Stimulated activated CD4-positive, alpha-beta T cell treated with anti-CD3 and anti-CD28 coated beads, Interleukin-15, amount 100 ng/mL, for 24 hours (primary cell): ENCODE measurements at places on chromosomes 5 and 9.

DNA sequence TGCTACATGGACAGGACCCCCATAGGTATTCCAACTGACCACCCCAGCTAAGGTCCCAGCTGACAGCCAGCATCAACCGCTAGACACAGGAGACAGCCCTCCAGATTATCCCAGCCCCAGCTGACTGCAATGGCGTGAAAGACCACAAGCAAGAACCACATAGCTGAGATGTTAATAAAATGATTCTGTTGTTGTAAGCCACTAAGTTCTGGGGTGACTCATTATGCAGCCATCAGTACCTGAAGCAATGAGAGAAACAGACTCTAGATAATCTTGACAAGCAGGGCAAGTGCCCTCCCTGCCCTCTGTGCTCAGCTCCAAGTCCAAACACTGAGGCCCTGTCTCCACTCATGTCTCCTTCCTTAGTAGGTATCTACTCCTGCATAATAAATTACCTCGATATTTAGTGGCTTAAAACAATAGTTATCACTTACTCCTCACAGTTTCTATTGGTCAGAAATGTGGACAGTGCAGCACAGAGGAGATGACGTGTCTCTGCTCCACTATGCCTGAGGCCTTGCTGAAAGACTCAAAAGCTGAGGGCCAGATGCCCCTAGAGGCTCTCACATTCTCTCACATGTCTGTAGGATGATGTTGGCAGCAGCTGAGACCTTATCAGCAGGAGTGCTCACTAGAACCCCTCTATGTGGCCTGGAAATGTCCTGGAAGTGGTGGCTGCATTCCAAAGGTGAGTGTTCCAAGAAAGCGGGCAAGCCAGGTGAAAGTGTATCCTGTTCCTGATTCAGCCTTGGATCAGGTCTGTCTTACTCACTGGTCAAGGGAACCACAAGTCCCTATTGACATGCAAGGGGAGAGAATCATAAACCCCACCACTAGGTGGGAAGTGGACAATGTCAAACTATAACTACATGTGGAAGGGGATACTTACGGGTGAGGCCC lies 2.5 kb downstream of the MGAT1 start:
- DNase-seq = no peak

DNA sequence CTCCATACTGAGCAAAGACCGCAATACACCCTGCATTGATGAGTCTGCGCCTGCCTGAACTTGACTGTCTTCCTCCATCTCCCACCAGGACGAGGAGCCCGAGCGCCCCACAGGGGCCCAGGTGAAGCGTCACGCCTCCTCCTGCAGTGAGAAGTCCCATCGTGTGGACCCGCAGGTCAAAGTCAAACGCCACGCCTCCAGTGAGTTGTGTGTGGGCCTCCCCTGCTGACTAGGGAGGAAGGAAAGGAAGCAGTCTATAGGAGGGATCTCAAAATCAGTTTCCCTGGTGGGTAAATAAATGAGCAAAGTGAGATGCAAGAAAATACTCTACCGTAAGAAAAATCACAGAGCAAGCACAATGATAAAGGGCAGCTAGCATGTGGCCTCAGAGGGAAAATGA lies 22.8 kb upstream of the GRPEL2 start:
- DNase-seq = no peak

DNA sequence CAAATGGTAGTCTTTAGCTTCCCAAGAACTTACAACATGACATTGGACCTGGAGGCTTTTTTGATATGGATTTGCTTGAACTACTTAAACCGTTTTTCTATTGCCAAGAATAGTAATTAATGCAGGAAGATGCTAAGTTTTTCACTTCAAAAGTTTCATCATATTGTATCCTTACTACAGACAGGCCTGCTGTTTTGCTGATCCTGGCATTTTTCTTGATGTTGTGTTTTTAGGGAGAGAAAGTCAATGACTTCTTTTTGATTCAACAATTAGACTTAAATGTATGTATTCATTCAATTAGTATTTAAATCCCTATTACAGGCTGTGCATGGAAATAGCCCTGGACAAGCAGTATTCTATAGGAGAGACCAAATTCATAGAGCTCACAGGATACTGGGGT lies 172.7 kb downstream of the TRPM3 start:
- DNase-seq = no peak

DNA sequence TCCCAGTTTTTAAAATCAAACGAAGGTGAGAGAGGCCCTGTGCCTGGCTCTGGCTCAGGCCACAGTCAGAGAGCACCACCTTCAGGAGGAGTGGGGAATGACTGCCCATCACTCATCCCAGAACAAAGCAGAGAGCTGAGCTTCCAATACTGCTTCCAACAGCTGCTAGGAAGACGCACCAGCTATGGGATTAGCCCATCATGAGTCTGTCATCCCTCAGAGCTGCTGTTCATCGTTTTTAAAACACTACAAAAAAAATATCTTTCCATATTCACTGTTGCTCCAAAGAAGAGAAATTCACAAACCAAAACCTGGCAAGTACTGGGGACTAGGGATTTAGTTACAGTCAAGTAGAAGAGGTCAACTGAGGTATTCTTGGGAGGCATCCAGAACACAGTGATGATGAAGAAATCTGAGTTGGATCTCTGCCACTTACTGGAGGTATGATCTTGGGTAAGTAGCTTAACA lies 102.4 kb downstream of the CDK5RAP2 start:
- DNase-seq = peak; percentile 31

DNA sequence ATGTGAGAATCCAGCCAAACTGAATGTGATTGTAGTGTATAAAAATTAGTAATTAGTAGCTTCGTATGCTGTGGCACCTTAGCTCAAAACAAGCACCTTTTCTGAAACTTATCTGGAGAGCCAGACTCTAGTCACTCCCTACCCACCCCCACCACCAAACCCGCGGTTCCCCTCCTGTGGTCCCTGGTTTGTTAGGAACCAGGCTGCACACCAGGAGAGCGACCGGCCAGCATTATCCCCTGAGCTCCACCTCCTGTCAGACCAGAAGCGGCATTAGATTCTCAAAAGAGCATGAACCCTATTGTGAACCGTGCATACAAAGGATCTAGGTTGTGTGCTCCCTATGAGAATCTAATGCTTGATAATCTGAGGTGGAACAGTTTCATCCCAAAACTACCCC lies 498.6 kb downstream of the CHSY3 start:
- DNase-seq = no peak

DNA sequence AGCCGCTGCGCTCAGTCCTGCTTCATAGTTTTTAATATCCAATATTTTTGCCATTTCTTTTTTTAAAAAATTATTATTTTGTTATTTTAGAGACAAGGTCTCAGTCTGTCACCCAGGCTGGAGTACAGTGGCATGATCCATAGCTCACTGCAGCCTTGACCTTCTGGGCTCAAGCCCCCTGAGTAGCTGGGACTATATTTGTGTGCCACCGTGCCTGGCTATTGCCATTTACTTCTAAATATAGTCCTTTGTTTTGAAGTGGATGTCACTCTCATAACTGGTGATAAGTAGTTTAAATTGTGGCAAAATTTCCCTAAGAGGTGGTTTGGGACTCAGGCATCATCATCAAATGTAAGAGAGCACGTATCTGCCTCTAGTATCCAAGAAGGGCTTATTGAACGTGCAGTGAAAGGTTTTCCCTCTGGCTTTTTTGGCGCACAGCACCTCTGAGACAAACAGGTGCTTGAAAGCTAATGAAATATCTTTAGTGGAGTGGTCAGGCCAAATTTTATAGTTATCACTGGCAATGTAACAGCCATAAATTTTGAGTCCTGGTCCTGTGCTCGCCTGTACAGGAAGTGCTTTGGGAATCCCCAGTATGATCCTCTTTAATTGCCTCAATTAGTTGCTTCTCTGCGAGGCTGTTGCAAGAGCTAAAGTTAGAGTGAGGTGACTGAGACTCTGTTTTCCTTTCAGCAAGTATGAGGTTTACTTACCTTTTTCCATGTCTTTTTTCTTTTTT lies 14.8 kb downstream of the STXBP1 start:
- no peak for DNase-seq

- DNase-seq = no peak
These were observed 11.4 kb downstream of the SLIT3 start for GRCh38 chr5:169289520-169289919.

GRCh38 chr9:130288926-130289690 lies 23.5 kb downstream of the HMCN2 start:
- no peak for DNase-seq
